Suppressor macrophage treated with lipopolysaccharide for 1 hour (primary cell): ENCODE measurements at places on chromosomes 2 and 18.
A peak's percentile ranks its signal among the peaks of the same experiment; 100 is the strongest.

GRCh38 chr18:13217466-13217961 is 1.0 kb upstream of the LDLRAD4 start:
- peak; percentile 73 for DNase-seq

DNA sequence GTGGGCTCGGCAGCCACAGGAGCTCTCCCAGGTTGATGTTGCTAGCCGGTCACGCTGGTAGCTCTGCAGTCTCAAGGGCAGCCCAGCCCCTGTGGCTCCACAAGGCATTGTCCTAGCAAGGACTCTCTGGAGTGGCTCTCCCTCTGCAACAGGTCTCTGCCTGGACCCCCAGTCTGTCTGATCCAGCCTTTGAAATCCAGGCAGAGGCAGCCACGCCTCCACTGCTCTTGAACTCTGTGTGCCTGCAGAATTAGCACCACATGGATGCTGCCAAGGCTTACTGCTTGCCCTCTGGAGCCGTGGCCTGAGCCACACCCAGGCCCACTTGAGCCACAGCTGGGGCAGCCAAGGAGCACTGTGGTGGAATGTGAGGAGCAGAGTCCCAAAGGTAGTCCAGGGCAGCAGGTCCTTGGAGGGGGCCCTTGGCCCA is 43.0 kb upstream of the FAHD2A start:
- no peak for DNase-seq

DNA sequence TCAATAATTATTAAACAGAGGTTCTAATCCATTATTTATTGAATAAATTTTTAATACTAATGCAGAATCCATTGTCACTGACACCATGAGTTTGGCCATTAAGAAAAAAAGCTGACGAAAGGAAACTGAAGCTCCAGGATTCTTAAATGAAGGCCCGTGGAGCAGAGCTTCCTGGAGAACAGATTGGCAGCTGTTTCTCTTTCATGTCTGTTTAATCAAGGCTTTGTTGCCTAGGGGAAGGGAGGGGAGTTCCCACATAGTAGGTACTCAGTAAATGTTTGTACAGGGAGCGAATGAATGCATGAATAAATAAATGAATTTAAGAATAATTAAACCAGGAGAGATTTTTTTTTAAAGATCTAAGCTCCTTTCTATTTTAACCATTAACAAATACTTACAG is 315.1 kb upstream of the KLHL29 start:
- no peak for DNase-seq

GRCh38 chr2:212117926-212118325 is 420.7 kb downstream of the ERBB4 start:
- no peak for DNase-seq

GRCh38 chr2:111201214-111201613 is 80.5 kb downstream of the BCL2L11 start:
- DNase-seq, result no peak

DNA sequence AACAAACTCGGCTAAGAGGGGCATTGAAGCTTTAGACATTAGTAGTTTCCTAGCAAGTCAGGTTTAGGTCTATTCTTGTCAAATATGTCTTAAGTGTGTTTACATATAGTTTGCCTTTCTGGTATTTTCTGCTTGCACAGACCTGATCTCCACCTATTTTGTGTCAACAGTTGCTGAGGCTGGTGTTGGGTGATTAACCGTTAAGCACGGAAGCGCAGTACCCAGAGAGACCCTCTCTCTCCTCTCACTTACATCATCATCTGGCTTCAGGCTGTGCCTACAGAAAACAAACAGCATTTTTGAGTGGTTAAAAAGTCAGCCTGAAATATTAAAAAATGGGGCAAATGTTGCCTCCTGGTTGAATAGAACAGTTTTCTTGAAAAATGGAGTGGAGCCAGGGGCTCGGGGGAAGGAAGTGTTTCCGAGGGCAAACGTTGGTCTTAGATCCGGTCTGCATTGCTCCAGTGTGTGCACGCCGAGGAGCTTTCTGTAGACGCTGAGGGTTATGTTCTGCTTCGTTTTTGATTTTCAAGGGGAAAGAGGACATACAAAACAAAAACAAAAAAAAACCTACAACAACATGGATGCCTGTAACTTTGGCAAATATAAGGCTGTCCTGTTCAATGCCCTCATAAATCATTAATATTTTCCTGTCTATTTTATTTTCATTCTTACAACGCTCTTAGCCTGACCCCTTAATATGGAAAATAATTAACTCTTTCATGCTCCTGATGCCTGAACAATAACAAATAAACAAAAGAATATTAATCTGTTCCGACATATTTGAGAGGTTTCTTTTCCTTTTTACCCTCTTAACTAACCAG is 120.8 kb downstream of the MEIS1 start:
- no peak for DNase-seq

DNA sequence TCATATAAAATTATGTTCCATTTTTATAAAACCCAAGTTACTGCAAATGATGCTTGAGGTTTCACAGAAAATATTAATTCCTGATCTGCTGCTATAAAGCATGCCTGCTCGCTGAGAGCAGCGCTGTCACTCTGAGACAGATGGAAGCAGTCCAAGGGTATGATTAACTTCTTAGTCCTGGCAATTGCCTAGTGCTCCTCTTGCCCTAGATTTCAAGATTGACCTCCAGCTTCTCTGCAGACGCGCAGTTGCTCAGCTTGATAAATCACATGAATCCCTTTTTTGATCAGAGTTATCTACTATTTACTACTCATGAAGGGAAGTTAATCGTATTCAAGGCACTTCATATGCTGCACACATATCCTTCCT is 154.6 kb upstream of the REV1 start:
- DNase-seq, result no peak

DNA sequence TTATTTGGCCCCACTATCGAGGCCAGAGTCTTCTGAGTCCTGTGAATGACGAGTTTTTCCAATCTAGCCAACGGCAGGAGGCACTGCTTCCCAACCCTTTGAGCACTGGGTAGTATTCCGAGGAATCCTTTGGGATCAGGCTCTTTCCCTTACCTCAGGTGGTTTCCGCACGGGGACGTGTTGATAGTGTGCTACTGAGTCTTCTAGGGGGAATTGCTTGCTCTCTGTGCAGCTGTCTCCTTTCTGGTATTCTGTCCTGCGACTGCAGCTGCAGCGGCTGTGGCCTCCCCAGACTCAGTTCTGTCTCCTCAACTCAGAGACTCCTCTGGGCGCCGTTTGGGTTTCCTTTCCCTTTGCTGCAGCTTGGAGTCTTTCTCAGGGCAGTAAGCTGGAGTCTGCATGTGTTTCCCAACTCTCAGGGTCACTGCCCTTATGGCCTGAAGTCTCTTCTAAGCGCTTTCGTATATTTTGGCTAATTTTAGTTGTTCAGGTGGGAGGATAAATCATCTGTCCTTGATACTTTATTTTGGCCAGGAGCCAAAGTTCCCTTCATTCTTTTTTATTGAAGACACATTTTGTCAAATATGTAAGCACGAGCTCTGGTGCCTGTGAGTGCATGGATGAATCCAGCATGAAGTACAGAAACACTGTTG is 118.4 kb downstream of the MAP4K4 start:
- DNase-seq, result no peak

DNA sequence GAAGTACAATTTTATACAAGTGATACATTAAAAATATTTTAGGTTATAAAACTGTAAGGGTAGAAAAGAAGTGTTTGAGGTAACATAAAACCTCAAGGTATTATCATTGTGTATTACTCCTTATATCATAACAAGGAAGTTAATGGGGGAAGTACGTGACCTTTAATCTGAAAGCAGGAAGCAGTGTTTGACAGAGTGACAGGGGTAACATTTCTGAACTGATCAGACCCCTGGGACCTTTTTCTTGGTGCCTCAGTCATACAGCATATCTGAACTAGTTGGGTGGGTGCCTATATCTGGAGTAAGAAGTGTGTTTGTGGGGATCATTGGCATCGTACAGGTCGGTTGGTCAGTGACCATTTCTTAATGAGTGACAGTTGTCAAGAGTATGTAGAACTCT is 43.0 kb downstream of the MALT1 start:
- peak; percentile 29 for DNase-seq

GRCh38 chr2:85653996-85654395 is 14.0 kb downstream of the SFTPB start:
- peak; percentile 62 for DNase-seq

DNA sequence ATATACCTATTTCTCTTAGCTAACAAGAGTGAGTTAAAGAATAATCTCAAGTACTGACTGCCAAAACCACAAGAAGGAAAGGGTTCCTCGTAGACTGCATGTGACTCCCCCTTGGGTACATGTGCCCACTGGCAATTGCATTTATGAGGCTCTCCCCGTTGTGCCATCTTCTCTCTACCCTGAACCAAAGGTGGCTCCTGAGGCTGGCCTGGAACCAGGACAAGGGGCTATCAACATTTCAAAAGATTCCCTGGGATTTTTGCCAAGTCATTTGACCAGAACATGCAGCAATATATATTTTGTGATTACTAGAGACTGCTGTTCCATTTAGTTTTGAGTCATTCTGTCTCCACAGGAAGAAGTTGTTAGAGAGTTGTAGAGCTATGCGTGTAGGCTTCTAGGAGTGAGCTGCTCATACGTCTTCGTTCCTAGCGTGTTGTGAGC is 45.8 kb downstream of the LAMA3 start:
- peak; percentile 16 for DNase-seq

- no peak for DNase-seq
Measured at GRCh38 chr2:63755216-63755615, 86.5 kb upstream of the UGP2 start.

DNA sequence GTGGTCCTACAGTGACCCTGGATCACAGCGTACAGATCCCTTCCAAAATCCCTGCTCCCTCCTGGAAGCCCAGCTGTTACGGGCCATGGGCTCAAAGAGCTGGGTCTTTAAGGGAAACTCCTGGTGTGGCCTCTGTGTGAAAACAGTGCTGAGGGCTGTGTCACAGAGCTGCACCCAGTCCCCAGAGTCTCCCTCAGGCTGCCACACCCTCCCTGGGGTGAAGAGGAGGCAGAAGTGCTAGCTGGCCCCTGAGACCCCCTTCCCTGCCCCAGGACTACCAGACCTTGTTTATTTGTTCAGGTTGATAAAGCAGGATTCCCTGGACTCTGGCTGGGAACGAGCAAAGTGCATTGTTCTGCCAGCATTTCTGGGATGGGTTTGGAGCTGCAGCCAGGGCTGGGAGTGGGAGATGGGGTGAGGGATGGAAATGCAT is 7.7 kb downstream of the ATOH8 start:
- DNase-seq, result no peak

- no peak for DNase-seq
Measured at GRCh38 chr2:27664154-27664574, 475 bp downstream of the SLC4A1AP start.

DNA sequence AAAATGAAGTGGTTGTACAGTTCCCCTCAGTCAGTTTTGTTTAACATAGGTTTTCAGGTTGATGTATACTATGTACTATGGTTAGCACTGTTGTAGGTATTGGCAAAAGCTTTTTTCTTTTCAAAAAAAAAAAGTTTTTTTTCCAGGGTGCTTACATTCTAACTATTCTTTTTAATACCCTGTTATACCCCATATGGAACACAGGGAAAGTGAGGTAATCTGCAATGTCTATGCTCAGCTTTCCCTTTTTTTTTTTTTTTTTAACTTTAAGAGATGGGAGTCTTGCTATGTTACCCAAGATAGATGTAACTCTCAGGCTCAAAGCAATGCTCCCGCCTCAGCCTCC is 590 bp upstream of the CCDC138 start:
- DNase-seq, result no peak

DNA sequence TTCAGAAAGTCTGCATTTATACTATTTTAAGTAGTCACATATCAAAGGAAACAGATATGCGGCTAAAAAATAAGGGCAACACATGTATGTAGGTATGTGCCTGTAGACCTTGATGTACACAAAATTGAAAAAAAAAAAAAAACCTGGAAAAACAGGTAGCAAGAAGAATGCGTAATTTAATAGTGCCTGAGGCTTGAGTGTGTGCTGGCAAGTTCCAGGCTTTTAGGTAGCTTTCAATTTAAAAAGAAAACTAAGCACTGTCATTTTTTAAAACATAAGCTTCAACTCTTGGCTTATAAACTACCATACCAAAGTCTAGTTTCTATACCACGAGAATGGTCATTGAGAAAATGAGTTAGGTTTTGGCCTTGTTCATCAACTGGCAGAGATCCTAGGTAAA is 72.3 kb downstream of the OTX1 start:
- no peak for DNase-seq

- no peak for DNase-seq
Measured at GRCh38 chr2:235463893-235464292, 29.9 kb upstream of the AGAP1 start.

DNA sequence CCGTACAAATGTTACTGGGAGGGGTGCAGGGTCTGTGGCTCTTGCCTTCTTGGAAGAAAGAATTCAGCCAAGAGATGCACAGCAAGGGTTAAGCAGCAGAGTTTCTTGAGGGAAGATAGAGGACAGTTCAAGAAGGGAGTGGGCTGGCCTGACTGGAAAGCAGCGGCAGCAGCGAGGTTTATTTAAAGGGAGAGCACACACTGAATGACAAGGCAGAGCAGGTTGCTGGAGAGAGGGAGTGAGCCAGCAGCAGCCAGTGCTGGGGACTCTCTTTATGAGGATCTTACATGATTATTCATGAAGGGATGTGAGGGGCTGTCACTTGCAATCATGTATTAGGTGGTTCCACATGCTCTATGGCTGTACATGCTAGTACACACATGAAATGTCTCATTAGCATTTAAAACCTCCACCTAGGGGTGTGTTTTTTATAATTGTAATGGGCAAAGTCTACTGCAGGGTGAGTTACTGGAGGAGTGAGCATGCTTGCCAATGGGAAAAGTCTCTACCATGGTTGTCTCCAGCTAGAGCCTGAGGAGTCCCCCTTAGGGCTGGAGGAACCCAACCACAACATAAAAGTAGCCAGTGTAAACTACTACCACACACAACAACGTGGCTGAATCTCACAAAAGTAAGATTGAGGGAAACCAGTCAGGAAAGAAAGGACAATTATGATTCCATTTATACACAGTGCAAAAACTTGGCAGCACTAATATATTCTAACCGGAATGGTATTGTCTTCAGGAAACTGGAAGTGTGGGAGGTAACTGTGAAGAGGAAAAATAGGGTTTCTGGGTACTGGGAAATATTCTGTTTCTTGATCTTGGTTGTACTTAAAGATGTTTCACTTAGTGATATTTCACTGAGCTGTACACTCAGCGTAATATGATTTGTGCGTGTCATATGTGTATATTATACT is 87.6 kb upstream of the FAM110C start:
- DNase-seq, result no peak

DNA sequence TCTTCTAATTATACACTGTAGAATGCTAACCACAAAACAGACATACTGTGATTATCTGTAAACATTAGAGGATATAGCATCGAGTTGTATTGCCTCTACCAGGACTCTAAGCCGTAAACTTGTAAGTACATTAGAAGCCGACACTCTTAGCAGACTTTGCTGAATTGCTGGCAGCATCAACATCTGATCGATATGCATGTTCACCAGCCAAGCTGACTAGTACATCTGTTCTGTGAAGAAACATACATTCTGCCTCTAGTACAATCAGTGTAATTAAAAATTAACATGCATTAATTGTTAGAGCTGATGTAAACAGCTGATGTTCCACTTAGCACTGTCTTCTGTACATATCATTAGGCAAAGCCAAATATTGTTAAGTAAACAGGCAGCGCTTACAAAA is 502.2 kb downstream of the NR4A2 start:
- no peak for DNase-seq

GRCh38 chr2:96940980-96941775 is 45.2 kb downstream of the FAM178B start:
- no peak for DNase-seq
